ENCODE measurements at places on chromosomes 4 and X. TPM values are rescaled to one million over a fixed set of nuclear protein-coding genes. Genes with fewer than 3 reads are reported as not detected.

DNA sequence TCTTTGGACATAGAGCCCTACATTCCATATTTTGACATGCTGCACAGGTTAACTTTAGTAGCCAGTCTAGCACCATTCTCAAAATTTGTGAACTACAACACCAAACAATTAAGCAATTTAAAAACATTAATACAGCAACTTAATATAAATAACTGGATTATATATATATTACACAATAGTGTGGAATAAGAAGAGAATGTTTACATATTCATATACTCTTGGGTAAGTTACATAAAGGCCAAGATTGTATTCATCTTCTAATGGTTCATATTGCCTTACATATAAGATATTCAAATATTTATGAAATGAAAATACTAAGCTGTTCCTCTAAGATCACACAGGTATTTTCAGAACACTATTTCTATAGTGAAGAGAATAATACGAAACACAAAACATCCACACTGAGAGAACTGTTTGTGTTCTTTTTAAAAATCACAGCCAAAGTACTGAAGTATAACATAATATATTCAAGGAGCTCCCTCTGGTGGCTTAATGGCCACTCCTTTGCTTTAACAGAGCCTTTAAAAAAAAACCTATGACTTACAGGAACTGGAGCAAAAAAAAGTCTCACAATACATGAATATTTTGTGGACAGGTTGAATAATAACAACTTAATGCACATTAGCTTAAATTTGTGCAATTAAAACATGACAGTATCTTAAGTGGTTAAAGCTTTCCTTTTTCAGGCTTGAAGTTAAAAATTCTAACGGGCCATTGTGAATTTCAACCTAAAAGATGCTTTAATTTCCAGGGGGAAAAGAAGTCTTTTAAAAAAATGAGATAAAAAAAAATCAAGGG is 46.2 kb downstream of the NEK1 start:
- DNase-seq = no peak

DNA sequence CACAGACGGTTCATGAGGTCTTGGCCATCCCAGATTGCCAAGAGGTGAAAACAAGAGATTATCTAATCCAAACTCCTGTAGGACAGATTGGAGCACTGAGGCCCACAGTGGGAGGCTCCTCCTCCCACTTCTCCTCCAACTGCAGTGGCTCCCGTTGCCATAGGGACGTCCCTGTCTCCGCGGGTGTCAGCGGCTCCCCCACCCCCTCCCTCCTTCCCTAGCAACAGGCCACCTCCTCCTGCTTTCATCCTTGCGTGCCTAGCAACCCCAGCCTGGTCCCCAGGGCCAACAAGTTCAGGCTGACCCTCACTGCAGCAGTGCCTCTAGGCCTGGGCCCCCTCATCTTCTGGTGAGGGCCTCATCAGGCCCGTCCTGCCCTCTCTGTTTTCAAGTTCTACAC is 6.8 kb upstream of the IQSEC2 start:
- DNase-seq = no peak

Gene USP17L11
- total RNA-seq = not detected

DNA sequence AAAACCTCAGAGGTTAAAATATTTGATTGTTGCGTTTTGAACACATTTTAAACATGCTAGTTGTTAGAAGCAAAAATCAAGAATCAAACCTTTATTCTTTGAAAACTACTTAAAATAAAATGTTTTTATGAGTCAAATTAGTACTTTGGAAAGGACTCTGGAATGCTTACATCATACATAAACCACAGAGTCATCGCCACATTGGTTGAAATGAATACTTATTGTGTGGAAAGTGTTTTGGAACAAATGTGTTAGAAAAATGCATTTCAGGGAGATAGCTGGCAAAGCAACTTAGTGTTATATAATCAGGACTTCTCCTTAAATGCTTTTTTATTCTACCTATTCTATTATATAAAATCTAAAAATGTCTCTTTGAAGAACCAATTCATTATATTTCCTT is 49.4 kb upstream of the CAMK2D start:
- DNase-seq = no peak

DNA sequence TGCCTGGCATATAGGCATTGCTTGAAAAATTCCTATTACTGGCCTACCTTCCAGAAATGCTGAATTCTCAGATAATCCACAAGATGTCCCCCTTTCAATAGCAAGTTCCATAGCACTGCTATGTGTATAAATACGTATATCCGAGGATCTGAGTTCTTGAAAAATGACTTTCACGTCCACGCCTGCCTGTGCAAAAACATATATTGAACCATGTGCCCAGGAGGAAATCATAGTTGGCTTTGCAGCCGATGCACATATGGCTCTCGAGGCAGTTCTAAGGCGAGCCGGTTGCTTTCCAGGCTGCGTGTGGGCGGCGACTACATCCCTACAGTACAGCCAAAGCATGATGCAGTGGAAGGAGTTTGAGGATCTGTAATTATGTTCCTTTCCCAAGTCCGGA is 55.4 kb upstream of the ESX1 start:
- DNase-seq = no peak

- DNase-seq = no peak
Measured at GRCh38 chr4:101400096-101400495, 52.8 kb upstream of the PPP3CA start.

DNA sequence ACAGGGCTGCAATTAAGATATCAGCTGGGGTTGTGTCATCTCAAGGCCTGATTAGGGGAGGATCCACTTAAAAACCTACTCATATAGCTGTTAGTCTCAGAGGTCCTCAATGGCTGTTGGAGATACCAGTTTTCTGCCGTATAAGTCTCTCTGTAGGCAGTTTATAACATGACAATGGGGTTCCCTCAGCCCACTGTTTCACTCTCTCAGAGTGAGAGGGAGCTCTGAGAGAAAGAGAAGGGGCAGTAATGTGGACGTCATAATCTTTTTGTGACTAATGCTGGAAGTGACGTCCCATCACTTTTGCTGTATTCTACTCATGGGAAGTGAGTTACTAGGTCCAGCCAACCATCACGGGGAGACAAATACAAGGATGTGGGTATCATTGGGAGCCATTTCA is 70.3 kb downstream of the STIM2 start:
- DNase-seq = no peak

GRCh38 chr4:113979148-113979904 is at the start of gene ARSJ:
TSS of gene ARSJ (minus strand) at chr4:113979647. CDS start at chr4:113978834, 813 bp downstream.
- no peak for DNase-seq

Gene MED28
- total RNA-seq = 14.0 TPM

- no peak for DNase-seq
Measured at GRCh38 chr4:35342833-35343232, 901.5 kb downstream of the ARAP2 start.

Gene XAGE3
- not detected for total RNA-seq

DNA sequence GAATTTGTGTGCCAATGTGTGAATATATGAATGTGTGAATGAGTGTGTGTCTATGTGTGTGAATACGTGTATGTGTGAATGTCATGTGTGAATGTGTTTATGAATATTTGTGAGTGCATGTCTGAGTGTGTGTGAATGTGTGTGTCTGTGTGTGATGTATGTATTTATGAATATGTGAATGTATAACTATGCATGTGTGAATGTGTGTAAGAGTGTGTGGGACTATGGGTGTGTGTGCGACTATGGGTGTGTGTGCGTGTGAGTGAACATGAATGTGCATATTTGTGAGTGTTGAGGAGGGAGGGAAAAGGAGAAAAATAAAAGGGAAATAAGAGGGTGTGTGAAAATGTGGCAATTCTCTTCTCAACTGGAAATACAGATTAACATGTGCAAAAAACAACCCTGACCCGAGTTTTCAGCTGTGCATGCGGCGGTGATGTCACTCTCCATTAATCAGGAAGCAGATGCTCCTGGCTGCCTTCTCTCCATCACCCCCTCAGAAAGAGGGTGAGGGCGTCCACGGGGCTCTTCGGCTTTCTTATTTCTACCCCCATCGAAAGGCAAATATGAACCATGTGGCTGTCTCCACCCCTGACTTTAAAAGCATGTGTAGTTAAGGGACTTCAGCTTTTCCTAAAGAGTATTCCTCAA is 219.8 kb downstream of the MAML3 start:
- no peak for DNase-seq

Gene PCDH11X
- total RNA-seq = 0.74 TPM

DNA sequence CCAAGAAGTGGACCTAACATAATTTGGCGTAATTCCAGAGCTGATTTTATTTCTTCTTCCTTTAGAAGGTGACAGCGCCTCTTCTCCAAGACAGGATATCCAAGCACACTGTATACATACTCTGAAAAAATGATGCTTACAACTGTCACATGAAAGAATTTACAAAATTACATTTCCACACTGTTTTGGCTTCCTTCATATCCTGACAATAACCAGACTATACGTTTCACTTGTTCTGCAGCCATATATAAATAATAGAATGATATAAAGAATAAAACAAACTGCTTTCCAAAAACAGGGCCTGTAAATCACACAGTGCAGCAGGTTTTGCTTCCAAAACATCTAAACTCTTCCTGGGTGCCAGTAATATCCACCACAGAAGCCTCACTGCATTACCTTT is 141.6 kb downstream of the FBXO8 start:
- DNase-seq = no peak

- no peak for DNase-seq
Measured at GRCh38 chr4:177921715-177922114, 479.5 kb upstream of the AGA start.

- DNase-seq = no peak
Measured at GRCh38 chr4:124505211-124505610, 207.3 kb downstream of the ANKRD50 start.

DNA sequence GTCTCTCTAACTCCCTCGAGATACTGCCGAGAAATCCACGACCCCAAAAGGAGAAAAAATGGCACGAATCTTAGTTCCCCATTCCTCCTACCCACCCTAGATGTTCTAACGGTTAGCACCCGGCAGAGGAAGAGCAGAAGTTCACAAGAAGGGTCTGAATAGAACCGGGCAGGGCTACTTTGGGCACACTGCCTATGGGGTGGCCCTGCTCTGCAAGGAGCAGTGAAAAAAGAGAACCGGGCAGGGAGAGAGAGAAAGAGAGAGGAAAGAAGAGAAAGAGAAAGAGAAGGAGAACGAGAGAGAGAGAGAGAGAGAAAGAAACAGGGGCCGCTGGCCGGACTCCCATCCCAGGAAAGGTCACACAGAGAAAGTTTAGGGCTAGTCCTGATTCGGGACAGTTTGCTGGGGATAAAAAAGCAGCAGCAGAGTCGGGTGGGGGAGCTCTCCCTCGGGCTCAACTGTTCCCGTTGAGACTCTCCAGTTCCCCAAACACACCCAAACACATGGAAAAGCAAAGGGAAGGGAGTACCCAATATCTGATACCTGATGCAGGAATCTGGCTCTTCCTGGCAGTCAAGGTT is 468 bp downstream of the GLA start:
- DNase-seq = no peak

Gene PNMA3
- 0.49 TPM for total RNA-seq

Gene S100P
- 18.2 TPM for total RNA-seq

Gene SPIN4
- 2.9 TPM for total RNA-seq

Gene ODAPH
- not detected for total RNA-seq

Measured in vagina (tissue), 2 donors.